OCI-M1 (cell line): ENCODE measurements at places on chromosomes 11 and 22.

- no peak for DNase-seq
Observed at GRCh38 chr11:14359501-14360031, 583 bp upstream of the RRAS2 start.

- no peak for DNase-seq
Observed at GRCh38 chr22:19668748-19669147, 45.6 kb upstream of the SEPTIN5 start.

- no peak for DNase-seq
Observed at GRCh38 chr11:69513196-69513595, 31.7 kb downstream of the LINC01488 start.

DNA sequence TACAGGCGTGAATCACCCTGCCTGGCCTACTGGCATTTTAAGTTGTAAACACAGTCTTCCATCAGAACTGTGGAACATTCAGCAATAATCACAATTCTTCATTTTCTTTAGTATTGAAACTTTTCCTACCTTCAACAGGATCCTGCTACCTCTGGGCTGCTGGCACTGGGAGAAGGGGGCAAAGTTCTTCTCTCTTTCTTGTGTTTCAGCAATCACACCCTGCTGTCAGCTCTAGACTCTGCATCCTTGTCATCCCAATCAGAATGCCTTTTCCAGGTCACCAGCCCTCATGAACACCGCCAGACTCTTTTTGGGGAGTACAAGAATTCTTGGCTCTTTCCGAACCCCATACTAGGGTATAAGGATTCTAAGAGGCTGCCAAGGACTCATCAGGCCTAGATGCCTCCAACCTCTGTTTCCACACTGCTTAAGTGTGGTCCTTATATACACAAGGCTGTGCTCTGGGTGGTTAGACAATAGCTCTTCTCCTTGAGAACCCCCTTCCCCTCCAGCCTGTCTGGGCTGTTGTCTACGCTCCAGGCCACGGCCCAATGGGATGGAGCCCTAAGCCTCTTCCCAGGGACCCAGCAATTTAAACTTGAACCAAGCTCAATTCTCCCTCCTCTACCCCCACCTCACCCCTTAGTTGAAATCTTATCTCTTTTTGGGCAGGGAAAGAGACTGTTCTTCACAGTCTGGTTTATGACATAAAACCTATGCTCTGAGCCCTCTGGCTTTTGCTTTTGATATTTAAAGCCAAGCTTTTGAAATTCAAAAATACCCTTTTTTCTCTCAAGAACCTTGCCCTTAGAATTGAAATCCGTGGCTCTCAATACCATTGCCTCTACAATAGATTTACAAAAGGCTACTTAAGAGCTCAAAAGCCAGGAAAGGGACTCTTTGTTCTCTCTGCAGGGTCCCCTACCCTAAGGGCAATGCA, 327.4 kb downstream of the BUD13 start:
- no peak for DNase-seq
